ENCODE measurements at places on chromosomes 7 and 10.
A peak's percentile ranks its signal among the peaks of the same experiment; 100 is the strongest.

DNA sequence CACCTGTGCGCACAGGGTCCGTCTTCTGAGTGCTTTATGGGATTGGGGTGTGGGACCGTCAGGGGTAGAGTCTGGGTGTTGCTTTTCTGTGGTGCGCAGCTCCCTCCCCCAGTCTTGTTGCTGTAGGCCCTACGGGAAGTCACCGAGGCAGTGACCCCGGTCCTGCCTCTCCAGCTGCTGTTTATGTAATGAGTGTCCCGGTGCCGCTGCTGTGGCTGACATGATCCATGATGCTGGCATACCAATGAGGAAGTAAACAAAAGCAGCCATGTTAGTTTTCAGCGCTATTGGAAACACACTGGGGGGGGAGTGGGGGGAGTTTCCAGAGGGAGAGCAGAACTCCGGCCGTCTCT lies 1.1 kb downstream of the TRIM8 start:
- DNase-seq = peak; percentile 71

GRCh38 chr10:80196270-80196949 lies 8.9 kb downstream of the ANXA11 start:
- peak; percentile 89 for DNase-seq

DNA sequence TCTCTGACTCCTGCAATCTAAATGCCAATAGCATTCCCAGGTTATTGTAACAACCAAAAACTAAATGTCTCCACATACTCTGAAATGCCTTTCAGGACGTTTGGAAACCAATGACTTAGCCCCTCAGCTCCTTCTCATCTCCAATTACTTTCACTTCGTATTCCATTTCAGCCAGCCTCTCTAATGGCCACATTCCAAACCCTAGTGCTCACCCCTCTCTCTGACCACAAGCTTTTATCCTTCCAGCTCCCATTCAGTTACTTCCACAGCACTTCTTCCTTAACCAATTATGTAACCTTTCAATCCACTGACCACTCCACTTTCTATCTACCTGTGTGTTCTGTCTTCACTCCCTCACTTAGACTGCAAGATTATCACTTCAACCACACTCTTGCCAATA lies 4.3 kb downstream of the NOC3L start:
- DNase-seq = peak; percentile 97

DNA sequence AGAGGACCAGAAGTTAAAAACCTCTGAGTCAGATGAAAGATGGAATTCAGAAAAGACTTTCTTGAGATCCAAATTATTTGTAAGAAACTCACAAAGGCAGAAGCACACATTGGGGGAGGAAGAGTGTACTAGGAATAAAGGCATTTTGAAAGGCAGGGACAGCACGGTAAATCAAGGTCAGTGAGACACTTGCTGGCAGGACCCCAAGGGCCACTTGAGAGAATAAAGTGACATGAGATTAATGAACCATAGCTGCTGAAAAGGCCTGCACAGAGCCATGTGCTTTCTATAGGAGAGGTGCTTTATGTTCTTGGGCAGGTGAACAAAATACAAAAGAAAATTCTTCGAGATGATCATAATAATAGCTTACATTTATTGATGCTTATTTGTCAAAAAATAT lies 929.9 kb upstream of the MBL2 start:
- no peak for DNase-seq

GRCh38 chr7:4774658-4775249 lies 669 bp upstream of the AP5Z1 start:
- peak; percentile 90 for DNase-seq

DNA sequence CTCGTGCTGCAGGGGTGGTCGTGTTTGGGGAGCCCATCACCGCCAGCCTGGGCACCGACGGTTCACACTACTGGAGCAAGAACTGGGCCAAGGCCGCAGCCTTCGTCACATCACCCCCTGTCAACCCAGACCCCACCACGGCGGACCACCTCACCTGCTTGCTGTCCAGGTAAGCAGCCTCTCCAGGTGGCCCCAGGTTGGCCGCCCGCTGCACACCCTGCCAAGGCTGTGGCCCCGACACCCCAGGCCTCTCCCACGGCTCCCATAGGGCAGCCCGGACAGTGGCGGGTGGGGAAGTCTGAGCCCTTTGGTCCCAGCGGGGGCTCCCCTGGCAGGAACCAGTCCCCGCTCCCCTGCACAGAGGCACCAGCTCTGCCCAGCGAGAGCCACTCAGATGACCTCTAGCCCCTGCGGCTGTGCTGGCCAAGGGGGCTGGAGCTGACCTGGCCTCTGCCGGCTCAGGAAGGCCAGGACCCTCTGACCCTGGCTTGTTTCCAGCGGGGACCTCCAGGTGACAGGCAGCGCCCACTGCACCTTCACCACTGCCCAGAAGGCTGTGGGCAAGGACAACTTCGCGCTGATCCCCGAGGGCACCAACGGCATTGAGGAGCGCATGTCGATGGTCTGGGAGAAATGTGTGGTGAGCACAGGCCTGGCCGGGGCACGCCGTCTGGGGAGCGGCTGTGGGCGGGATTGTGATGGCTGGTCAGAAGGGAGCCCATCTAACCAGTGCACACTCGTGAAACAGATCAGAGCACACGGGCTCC lies 13.8 kb downstream of the DPYSL4 start:
- no peak for DNase-seq

- DNase-seq = no peak
These were observed 120.0 kb downstream of the LYZL1 start for GRCh38 chr10:29408847-29409240.

GRCh38 chr10:96053985-96054384 lies 10.6 kb downstream of the CCNJ start:
- no peak for DNase-seq

DNA sequence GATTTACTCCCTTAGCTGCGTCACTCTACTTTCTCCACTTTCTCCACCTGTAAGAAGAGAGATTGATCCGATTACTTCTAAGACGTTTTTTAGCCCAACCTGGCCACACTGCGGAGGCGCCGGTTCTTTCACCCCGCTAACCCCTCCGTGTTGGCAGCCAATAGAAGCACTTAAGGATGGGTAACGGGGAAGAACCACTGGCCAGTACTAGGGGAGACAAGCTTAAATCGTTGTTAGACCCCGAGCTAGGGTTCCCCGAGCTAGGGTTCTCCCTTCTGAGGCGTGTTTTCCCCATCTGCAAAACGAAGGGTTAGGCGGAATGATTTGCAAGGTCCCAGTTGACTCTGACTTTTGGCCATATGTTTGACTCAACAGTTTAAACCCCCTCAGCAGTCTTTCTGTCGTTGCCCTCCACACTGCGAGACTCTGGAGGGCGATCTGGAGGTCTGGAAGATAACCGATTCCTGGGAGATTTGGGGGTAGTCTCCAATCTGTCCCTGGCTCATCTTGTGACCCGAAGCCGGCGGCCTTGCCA lies 644 bp downstream of the UMAD1 start:
- no peak for DNase-seq

- no peak for DNase-seq
These were observed 35.5 kb downstream of the IKZF1 start for GRCh38 chr7:50339990-50340500.

DNA sequence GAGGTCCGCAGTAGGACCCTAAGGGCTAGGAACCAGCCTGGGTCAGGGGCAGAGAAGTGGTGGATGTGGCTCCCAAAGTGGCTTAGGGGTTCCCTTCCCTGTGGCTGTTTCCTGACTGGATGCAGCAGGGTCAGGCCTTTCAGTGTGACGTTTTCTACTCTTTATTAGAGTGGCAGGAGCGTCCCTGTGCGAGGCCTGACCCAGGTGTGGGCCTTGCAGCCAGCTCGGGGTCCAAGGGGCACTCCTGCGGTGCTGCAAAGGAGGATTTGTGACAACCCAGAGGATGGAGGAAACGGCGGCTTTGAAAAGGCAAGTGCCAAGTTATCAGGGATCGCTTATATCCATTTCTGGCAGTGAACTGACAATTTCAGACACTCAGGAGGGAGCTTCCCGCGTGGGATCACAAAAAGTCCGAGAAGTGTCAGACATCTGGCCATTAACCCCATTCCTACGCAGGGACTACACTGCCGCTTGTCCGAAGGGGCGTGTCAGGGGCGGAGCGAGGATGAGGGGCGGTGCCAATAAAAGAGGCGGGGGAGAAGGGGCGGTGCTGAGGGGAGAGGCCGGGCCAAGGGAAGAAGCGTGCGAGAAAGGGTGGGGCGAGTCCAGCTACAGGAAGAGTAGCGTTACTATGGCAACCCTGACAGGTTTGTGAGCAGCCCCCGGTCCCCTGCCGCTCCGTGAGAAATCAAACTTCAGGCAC lies 98.8 kb upstream of the ZNF722 start:
- no peak for DNase-seq

DNA sequence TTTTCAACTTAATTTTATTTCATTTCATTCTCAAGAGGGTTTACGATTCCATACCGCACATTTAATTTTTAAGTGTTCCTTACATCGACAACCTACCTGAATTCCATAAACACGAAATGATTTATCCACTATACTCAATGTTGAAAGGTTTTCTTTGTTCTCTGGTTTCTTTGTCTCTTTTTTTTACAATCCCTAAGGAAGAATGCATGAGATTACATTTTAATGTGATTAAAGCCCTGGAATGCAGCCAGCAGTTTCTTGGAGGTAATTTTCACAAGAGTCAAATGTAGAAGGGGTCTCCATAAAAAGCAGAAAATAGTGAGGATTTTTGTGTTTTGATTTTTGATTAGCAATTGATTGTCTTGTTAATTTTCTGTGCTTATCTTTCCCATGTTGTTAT lies 59.2 kb upstream of the ADCY1 start:
- DNase-seq = no peak

GRCh38 chr7:37973915-37974314 lies 53.5 kb downstream of the EPDR1 start:
- no peak for DNase-seq

- no peak for DNase-seq
These were observed 58.2 kb downstream of the TEX36 start for GRCh38 chr10:125624800-125625199.

DNA sequence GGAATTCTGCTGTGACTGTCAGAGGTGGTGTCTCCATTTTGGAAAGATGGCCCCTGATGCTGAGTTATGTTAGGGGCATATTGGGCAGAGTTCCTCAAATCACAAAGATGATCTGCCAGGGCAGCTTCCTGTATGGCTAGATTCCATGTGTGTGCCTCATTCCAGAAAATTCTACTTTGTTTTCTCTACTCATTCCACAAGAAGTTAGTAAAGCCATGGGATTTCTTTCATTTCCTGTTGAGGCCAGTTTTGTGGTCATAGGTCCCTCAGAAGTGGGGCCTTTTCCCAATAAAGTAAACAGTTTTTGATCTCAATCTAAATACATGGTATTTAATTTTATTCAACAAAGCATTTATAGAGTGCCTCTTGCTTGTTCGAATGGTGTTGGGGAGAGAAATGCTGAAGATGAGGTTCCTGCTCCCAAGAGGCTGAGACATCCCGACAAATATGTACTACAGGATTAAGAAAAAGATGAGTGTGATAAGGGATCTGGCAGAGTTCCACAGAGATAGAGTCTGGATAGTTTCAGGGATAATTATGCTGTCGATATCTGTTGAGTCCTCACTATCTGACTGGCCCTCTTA lies 33.0 kb downstream of the MINDY4 start:
- no peak for DNase-seq

DNA sequence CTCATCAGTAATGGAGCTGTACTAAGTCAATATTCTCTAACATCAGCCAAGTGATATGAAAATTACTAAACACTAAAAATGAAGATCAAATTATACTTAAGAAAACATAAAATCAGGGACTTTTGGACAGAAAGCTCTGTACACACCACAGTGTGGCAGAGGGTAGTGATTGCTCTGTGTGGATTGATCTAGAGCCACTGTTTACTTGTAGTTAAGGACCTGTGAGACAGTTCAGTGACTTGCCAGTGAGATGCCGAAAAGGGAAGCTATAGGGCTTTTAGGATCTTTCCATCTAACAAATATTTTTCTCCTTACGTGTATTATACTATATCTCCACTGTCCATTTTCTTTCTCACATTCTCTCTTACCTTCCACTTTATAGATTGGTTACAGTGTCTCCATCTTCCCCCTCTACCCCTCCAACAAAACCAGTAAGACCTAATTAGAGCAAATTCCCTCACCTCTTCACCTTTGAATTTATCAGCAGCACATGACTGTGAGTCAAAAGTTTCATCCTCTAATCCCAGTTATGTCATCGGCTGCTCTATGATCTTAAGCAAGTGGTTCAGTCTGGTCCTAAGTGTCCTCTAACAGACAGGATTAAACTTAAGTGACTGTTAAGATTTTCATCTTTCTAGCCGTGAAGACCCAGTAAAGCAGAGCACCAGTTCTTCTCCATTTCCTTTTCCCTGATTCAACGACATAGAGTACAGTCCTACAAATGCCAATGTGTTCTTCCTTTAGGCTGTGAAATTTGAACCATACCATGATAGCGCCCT lies 6.9 kb downstream of the PIK3CG start:
- no peak for DNase-seq

GRCh38 chr7:32658467-32658869 lies 163.2 kb downstream of the AVL9 start:
- peak; percentile 66 for DNase-seq

DNA sequence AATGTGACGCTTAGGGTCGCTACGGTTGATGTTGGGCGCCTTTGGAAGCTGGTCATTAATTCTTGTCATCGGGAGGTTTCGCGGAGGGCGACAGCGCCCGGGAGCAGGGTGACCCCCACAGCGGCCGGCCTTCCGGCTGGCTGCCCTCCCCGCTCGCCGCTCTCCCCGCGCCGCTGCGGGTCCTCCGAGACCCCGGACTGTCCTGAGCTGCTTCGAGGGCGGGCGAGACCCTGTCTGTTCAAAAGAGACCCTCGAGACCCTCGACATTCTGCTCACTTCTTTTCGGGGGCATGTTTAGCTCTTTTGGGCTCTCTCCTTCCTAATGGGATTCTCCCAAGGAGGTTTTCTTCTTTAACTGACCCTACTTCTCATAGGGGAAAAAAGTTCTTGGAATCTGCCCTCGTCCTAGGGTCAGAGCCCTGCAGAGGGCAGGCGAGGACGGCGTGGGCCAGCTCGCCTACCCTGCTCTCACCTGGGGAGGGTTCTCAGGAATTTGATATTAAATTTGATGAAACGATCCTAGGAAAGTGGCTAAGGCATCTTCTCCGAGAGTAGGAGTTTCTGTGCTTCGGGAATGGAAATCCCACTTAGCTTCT lies 257.0 kb downstream of the OTUD1 start:
- DNase-seq = no peak

GRCh38 chr10:97520978-97521761 lies 22.4 kb downstream of the UBTD1 start:
- no peak for DNase-seq

- peak; percentile 85 for DNase-seq
These were observed 101.0 kb upstream of the SP4 start for GRCh38 chr7:21326921-21327320.

GRCh38 chr7:81233208-81233940 lies 314.5 kb upstream of the SEMA3C start:
- DNase-seq = no peak

- no peak for DNase-seq
These were observed 150.6 kb downstream of the TPST1 start for GRCh38 chr7:66355756-66356155.

DNA sequence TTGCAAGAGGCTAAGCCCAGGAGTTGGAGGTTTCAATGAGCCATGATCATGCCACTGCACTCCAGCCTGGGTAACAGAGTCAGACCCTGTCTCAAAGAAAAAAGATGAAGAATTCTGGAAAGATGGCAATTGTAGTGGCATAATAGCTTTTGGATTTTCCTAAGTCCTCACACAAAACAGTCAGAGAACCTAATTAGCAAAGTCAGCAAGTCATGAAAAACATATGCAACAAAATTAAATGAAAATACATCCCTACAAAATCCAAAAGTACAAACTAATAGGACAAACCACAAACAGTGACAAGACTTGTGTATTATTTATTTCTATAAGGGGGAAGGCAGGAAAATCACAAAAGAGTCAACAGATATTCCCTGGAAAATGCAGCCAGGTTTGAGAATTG lies 362.3 kb upstream of the PLXDC2 start:
- DNase-seq = no peak
